Activated CD4-positive, alpha-beta T cell treated with anti-CD3 and anti-CD28 coated beads, Interleukin-2, Interleukin-6, amounts not matched to agents 100 ng/mL and 50 ng/mL, durations not matched to agents 16 hours and 8 hours (primary cell): ENCODE measurements at places on chromosomes 2 and 18.

GRCh38 chr2:71235930-71236587, 9.2 kb upstream of the PAIP2B start:
- no peak for DNase-seq

DNA sequence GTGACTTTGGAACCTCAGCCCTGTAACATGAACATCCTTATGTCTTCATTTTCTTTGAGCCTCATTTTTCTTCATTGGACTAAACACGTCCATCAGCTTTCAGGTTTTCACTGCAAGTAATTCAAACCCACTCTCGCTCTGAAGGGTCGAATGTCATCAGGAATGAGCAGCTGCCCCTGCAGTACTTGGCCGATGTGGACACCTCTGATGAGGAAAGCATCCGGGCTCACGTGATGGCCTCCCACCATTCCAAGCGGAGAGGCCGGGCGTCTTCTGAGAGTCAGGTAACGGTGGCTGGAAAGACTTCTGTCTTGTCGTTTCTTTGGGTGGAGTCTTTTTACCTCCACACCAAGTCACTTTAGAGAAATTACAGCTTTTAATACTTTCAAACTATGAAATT, 39.1 kb upstream of the PRLH start:
- DNase-seq: no peak

- DNase-seq: no peak
These were observed 164.5 kb downstream of the LPIN1 start for GRCh38 chr2:11910971-11911370.

GRCh38 chr18:55289048-55289447, 298.9 kb downstream of the TCF4 start:
- DNase-seq: no peak
